ENCODE measurements at places on chromosomes 11 and 22.

DNA sequence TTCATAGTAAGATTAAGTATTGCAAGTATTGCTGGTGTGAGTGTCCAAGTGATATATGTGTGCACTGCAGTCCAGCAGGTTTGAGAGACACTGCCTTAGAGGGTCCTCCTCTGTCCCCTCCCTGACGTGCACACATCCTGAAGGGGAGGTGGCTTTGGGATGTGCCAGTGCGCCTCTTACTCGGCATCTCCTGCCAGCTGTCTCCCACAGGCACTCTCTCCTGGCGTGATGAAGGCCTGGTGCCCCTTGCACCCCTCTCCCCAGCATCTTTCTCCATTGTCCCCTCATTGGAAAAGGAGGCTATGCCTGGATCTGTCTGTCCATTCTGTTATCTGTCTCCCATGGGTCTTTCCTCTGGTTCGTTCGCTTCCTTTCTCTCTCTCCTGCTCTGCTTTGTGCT is 24.2 kb downstream of the GTPBP1 start:
- no peak for DNase-seq

- no peak for DNase-seq
Observed at GRCh38 chr22:31538815-31539214, 42.5 kb downstream of the SFI1 start.

GRCh38 chr11:69293087-69293486 is 868 bp upstream of the MYEOV start:
- DNase-seq: peak; percentile 41

DNA sequence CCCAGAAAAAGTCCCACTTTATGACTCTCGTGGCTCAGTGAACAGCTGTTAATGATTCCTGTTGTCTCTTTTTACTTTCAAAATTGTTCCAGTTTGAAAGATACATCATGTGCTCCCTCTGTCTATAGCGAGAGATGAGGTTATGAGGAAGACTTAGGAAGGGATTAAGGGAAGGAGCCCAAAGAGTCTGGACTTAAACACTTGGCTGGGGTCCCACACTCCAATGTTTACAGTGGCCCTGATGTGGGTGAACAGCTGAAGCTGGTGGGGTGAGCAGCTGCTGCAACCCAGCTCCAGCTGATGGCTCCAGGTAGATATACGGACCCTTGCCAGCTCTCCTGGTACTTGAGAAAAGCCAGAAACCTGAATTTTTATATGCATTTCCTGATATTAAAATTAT is 84.5 kb upstream of the PLET1 start:
- DNase-seq: no peak

DNA sequence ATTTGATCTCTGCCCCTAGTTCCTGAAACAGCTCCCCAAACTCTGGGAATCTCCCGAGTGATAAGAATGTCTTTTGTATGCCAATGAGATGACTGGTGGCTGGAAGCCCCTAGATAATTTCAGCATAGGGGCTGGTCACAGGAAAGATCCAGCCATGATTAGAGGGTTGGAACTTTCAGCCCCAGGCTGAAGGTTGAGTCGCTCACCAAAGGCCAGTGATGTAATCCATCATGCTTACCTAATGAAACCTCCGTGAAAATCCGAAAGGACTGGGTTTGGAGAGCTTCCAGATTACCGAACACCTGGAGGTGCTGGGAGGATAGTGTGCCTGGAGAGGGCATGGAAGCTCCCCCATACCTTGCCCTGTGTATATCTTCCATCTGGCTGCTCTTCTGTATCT is 26.0 kb downstream of the LRRC32 start:
- DNase-seq: peak; percentile 51

DNA sequence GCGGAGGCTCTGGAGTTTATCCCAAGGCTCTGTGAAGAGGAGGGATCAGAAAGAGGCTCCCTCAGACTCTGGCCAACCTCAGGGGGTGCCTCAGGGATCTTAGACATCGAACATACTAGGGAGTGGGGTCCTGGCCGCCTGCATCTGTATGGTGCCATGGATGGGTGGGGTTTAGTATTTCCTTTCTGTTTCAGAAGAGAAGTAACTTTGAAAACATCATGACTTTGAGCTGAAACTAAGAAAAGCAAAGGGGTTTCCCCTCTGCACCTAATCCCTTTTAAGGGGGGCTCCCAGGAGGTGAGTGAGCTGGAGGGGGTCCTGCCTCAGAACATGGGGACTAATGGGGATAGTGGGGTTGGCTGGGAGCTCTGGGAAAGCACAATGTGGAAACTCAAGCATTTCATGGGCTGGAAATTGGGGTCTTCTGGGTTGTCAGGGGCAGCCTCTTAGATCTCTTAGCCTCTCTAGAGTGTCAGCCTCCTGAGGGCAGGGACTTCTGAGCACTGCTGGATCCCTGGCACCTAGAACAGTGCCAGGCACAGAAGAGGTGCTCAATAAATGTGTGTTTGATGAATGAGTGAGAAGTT is 11.8 kb upstream of the SSTR3 start:
- no peak for DNase-seq

DNA sequence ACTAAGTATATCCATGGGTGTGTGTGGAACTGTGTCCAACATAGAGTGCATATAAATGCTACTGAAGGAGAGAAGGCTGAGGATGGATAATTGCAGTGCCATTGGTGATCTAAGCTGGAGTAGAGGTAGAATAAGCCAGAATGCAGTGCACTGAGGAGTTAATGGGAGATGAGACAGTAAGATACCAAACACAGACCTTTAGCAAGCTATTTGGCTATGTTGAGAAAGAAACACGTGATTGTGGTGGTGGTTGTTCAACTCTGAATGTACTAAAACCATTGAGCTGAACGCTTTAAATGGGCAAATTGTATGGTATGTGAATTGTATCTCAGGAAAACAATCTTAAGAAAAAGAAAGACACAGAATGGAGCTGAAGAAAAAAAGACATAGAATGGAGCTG is 22.8 kb downstream of the JAML start:
- DNase-seq: no peak

DNA sequence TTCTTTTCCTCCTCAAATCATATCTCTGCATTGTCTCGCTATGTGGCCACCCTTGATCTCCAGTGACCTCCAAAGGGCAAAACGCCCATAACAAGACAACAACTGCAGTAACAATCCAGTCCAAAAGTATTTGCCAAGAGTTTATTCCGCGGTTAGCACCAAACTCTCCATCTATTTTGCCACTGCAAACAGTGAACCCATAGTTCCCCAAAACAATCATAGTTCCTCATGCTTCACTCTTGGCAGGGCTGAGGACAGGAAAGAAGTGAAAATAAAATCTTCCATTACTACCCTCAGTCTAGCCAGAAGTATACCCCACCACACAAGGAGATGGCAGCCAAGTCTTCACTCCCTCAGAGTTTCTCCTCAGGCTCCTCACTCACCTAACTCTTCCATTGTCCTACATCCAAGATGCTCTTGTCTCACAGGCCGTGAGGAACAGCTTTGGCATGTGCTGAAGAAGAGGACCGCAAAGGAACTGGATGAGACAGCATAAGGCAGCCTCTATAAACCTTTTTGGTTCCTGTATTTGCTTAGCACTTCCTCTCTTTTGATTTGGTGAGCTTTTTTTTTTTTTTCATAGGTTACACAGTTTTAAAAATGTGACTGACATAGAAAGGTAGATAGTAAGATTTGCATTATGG is at the start of gene LPXN:
LPXN (minus strand) TSS at position 480 of the 644 bp plus-strand sequence; CDS start at position 396, 84 bp downstream.
- DNase-seq: peak; percentile 90

GRCh38 chr22:19066531-19067271 is 55.5 kb downstream of the DGCR2 start:
- DNase-seq: peak; percentile 50

DNA sequence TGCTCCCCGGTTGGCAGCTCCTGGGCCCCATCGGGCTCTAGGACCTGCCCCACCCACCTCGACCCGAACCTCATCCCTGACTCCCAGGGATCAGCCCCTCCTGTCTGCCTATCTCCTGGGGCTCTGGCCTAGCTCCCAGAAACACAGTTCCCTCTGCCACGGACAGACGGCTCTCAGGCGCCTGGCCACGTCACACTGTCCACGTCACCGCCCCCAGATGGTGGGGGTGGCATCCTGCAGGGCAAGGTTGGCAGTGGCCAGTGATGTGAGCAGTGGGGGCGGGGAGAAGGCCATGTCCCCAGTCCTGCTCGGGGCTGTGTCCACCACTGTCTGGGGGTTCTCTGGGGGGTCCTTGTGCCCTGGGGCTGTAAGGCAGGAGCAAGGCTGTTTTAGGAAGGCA is 29.2 kb downstream of the SYT7 start:
- peak; percentile 31 for DNase-seq

DNA sequence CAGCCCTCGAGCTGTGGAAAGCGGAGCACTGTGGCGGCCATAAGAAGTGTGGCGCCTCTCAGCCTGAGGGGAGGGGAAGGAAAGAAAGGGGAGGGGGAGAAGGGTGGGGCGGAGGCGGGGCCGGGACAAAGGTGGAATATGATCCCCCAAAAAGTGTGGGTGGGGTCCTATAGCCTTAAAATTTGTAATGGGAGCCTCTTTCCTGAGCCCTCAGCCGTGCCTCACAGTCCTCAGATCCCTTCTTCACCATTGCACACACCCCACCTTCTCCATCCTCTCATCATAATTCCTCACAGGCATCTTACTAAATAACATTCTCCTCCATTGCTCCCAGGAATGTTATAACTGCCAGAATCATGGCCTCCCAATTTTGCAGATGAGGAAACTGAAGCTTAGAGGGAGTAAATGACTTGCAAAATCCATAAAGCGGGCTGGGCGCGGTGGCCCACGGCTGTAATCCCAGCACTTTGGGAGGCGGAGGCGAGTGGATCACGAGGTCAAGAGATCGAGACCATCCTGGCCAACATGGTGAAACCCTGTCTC is 600 bp upstream of the RAB6A start:
- DNase-seq: no peak

- DNase-seq: no peak
Observed at GRCh38 chr22:43736651-43737050, 75.5 kb downstream of the EFCAB6 start.

DNA sequence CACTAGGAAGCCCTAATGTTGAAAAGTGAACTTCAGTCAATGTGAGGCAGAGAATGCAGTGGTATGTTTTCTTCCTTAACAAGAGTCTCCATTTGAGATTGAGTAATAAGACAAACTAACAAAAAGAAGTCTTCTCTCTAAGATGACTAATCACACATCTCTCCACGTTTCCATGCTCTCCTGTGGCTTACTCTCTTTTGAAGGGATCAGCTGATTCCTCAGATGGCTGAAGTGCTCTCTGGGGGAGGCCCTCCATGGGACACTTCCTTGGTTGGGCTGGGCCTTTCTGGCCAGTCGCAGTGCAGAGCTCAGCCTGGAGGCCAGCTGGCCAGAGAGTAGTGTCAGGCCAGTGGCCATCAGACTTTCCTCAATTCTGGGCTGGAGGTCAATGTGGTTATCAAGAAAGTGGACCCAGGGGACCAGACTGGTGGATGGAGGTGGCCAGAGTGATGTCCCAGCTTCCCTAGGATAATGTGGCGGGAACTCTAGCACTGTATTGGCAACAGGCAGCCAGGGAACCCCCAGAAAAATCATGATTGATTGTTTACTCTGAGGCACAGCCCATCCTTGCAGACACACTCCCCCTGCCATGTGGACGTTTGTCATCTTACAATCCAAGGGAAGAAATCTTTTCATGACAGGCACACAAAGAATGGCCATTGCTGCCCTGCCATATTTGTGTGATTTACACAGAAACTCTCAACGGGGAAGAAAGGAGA is 14.5 kb downstream of the CSRP3 start:
- no peak for DNase-seq

GRCh38 chr11:118175031-118175992 is 1.1 kb downstream of the SCN2B start:
- DNase-seq: peak; percentile 77

- no peak for DNase-seq
Observed at GRCh38 chr11:85750646-85751045, 60.3 kb downstream of the SYTL2 start.

GRCh38 chr11:2860636-2861035 is 24.9 kb downstream of the CDKN1C start:
- DNase-seq: peak; percentile 64

DNA sequence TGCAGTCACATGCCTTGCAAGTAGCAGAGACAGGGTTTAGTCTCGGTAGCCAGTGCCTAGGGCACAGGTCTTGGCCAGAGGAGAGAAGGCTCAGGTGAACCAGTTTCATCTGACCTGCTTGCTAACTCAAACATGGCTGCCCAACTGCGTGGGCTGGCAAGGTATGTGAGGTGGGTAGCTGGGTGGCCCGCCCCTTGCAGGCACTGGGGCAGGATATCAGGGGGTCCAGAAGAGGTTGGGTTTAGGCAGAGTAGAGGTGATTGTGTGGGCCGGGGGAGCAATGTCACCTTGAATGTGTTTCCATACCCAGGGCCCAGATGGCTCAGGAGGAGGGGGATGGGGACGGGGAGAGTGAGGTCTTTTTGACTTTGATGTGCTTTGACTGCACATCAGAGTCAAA is 37.7 kb downstream of the ST3GAL4 start:
- no peak for DNase-seq

DNA sequence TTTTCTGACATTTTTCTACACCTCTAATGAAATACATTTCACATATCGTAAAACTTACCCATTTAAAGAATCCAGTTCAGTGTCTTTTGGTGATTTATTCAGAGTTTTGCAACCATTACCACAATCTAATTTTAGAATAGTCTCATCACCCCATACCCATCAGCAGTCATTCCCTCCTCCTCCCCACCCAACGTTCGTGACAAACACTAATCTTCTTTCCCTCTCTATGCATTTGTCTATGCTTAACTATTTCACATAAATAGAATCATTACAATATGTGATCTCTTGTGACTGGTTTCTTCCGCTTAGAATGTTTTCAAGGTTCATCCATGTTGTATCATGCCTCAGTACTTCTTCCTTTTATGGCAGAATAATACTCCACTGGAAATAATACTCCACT is 9.5 kb downstream of the TTC28 start:
- no peak for DNase-seq

GRCh38 chr22:42961810-42962209 is 53.1 kb downstream of the PACSIN2 start:
- DNase-seq: no peak

GRCh38 chr22:29650370-29650769 is 46.9 kb downstream of the NF2 start:
- no peak for DNase-seq

DNA sequence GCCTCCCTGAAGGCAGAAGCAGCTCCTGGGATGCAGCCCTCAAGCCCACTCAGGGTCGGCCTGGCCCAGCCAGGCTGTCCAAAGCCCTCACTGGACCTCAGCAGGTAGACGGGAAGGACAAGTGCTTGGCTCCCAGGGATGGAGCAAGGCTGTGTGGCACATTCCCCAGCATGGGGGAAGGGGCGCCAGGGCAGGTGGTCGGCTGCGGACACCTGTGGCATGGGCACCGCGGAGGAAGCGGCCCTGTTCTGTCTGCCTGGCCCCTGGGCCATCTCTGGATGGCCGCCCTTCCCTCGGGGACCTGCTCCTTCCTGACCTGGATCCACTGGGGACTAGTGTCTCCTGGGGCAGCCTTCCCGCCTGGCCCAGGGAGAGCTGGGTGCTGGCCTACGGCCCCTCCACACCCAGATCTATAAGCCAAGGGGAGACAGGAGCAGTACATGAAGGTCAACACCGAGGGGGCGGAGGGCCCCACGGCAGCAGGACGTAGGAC is 26.0 kb downstream of the CHID1 start:
- no peak for DNase-seq

GRCh38 chr11:68146704-68147474 is 25.7 kb upstream of the CHKA start:
- DNase-seq: peak; percentile 93

- no peak for DNase-seq
Observed at GRCh38 chr11:75474878-75475766, 42.1 kb upstream of the KLHL35 start.

GRCh38 chr11:47104261-47104950 is 72.3 kb downstream of the ARFGAP2 start:
- DNase-seq: no peak

Measured in PC-3 (cell line).